Caki2 (cell line): ENCODE measurements at places on chromosomes 1 and 21. TPM values are rescaled to one million over a fixed set of nuclear protein-coding genes. Genes with fewer than 3 reads are reported as not detected.

DNA sequence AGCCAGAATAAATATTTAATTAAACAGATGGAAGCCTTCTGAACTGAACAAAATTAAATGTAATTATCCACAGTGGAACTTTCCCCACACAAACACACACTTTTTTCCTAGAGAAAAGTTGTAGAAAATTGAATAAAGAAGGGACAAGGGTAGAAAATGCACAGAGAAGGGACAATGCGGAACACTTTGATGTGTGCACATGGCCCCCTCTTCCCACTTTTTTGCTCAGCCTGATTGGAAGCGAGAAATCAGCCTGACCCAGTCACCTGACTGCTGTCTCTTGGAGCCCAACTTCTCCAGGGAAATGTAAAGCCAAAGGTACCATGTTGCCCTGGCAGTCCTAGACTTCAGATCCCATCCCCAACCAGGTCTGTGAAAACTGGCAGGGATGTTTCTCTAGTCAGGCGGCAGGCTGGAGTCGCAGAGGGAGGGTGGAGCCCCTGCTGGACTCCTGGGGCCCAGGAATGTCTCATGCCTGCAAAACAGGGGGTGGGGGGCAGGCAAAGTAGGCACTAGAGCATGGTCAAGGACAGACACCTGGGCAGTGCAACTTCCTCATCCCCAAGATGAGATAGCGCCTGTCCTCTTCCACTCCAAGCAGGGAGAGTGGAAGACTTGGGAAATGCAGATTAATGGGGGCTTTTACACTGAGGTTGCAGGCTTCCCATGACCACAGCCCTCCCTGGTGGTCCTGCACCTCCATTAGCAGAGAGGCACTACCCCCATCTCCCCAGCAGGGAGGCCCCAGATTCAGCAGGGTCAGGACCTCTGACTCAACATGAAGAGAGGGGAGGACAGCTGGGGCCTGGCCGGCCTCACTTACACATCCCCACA is 2.8 kb downstream of the CERS2 start:
- DNase-seq: no peak

DNA sequence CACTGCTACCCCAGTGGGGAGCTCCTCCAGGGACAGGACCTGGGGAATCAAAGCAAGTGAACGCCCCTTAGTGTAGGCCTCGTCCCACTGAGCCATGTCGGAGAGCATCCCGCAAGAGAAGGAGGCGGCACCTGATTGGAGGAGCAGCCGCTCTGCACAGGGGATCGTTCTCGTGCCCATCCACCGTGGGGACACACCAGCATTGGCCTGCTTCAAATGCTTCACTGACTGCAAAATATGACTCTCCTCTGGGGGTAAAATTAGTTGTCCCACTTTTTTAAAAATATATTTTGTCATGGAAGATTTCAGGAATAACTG is 111.0 kb downstream of the PDE9A start:
- DNase-seq: no peak

- DNase-seq: no peak
Observed at GRCh38 chr1:58406301-58407071, 140.0 kb downstream of the OMA1 start.

- DNase-seq: no peak
Observed at GRCh38 chr1:163197022-163197421, 5.7 kb downstream of the RGS5 start.

DNA sequence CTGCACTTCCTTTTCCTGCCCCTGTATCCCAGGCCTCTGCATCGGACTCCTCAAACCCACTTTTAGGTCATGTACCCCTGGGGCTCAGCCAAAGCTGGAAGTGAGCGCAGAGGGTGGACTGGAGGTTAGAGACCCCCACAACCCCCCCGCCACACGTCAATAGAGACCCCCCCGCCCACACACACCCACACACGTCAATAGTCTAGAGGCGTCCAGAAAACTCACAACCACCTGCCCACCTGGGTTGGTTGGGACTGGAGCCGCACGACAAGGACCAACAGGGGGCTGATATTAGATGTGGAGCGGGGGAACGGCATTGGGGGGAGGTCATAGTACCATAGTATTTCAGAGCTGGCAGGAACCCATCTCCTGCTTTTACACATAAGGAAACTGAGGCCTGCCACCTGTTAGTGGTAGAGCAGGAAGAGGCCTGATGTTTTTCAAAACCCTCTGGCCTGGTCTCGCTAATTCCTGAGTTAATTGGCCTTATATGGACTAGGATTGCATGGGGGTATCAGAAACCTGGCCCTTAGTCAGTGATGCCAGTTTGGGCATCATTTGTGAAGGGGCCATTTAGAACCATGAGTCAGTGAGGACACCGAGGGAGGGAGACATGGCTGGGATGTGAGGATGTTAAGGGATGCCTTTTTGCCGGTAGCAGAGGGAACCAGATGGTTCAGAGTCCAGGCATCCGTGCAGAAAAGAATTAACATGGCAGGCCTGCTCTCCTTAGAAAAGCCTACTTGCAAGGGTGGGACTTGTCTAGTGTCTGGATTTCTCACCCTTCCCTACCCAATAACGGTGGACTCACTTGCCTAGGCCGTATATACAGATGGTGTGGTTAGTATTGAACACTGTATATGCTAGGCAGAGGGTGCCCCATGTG is 1.1 kb downstream of the NENF start:
- no peak for DNase-seq

The PRKAA2 gene
- 3.9 and 4.9 TPM in 2 replicates for total RNA-seq

DNA sequence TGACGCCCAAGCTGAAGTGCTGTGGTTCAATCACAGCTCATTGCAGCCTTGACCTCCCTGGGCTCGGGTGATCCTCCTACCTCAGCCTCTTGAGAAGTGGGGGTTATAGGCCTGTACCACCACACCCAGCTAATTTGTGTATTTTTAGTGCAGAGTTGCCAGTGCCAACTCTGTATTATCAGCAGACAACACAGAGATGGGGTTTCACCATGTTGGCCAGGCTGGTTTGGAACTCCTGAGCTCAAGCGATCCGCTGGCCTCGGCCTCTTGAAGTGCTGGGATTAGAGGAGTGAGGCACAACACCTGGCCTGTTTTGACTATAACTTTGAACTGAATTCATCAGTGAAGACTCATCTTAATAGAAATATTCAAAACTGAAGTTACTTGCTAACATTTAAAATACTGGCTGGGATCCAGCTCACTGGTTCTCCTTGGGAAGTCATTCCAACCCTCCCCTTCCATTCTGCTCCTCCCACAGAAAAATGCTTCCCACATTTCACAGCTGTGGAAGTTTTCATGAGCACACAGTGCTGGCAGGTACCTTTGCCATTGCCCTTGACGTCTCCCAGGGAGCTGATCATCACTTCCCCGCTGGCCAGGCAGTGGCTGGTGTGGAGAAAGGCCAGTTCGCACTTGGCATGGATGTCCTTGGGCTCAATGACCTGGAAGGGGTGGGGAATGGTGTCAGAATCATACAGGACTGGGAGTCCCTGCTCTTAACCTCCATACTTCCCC is 4.7 kb downstream of the SELENBP1 start:
- DNase-seq: no peak
